ENCODE measurements at places on chromosomes 2 and 18.
A peak's percentile ranks its signal among the peaks of the same experiment; 100 is the strongest.

GRCh38 chr18:53152476-53152875 lies 812.5 kb downstream of the DCC start:
- DNase-seq = no peak

DNA sequence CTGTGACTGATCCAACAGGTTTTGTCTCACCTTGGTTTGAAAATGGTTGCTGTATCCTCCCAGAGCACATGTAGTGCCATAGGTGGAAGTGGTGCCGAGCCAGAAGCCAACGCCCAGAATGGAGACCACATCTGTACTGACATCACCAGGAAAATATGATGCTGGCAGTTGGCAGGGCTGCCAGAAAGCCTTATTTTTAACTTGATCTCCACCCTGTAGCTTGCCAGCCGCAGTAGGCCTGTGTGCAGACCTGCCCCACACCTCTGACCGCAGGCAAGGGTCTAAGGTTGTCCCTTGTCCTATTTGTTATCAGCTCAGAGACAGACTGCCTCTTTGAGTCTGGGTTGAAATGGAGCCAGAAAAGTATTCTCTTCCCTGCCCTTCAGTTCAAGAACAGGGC lies 123.5 kb upstream of the EML6 start:
- DNase-seq = peak; percentile 31

DNA sequence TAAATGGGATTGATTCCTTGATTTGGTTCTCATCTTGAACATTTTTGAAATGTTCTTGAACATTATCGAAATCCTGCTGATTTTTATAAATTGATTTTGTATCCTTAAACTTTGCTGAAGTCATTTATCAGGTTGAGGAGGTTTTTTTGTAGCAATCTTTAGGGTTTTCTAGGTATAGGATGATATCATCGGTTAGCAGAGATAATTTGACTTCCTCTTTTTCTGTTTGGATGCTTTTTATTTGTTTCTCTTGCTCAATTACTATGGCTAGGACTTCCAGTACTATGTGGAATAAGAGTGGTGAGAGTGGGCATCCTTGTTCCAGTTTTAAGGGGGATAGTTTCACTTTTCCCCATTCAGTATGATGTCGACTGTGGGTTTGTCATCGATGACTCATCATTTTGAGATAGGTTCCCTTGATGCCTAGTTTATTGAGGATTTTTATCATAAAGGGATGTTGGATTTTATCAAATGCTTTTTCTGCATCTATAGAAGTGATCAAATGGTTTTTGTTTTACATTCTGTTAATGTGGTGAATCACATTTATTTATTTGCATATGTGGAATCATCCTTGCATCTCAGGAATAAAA lies 201.5 kb upstream of the ZSWIM2 start:
- no peak for DNase-seq

DNA sequence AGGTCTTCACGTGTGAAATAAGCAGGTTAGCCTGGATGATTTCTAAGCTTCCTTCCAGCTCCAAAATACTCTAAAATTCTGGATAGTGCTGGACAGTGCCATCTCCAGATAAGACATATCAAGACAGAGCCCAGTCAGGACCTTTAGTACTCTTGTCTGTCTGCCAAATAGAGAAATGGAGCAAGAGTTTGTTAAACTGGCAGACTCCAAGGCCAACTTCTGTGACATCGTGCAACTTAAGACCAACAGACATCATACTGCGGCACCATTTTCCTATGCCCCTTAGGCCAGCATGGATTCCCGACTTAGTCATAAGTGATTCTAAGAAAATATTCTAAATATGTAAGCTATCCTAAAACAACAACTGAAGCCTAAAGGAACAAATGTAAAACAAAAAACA lies 118.6 kb downstream of the RBMS1 start:
- no peak for DNase-seq

GRCh38 chr2:121297217-121297830 lies 12.3 kb upstream of the TFCP2L1 start:
- no peak for DNase-seq

DNA sequence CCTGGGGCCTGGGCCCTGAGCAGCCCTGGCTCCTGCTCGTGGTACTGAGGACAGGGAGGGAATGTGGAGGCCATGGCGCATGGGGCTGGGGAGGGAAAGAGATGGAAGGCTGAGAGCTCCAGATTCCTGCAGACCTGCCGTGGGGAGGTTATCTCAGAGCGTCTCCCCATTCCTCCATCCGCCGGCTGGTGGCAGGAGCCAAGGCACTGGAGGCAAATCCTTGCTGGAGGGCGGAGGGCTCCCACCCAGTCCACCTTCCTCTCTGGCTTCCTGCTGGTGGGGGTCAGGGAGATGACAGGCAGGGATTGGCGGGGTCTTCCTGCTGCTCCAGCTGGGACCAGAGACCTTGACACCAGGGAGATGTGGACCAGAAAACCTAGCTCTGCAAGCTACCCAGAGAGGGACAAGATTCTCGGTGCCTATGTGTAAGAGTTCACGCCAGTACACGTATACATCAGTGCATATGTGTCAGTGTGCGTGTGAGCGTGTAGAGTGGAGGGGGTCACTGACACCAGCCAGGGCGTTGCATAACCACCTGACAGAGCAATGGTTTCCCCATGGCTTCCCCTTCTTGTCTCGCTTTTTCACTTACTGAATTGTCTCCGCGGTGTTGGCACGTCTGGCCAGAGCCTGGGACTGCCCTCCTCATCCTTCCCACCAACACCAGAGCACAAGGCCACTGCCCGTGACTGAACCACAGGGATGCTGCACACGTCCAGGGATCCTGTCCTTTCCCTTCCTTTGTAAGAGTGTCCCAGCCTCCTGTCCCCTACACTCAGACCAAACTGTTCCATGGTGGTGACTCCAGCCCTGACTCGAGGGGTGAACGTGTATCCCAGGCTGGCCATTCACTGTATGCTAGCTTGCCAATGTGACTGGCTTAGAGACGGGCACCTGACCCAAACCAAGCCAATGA lies 15.8 kb upstream of the SEMA4C start:
- DNase-seq = no peak

DNA sequence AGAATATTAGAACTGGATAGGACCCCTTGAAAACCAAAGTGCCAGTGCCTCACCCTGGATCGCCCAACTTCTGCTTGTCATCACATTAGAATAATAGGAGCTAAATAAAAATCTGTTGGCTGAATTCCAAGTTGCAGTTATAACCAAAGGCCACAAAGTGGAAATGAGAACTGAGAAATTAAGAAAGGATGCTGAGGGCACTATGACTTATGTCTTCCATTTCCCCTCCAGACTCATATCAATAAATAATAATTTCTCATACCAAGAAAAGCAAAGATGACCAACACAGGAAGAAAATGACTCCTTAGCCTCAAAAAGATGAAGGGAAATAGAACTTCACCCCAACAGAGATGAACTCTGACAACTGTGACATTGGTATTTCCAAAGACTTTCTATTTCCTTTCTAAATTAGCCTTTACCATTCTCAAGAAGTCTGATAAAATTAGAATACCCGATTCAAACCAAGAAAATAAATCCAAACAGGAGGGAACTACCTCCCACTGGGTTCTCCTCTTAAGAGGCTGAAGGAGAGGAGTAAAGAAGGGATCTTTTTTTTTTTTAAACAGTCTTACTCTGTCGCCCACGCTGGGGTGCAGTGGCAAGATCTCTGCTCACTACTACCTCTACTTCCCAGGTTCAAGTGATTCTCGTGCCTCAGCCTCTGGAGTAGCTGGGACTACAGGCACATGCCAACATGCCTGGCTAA lies 46.5 kb upstream of the EPG5 start:
- DNase-seq = no peak

DNA sequence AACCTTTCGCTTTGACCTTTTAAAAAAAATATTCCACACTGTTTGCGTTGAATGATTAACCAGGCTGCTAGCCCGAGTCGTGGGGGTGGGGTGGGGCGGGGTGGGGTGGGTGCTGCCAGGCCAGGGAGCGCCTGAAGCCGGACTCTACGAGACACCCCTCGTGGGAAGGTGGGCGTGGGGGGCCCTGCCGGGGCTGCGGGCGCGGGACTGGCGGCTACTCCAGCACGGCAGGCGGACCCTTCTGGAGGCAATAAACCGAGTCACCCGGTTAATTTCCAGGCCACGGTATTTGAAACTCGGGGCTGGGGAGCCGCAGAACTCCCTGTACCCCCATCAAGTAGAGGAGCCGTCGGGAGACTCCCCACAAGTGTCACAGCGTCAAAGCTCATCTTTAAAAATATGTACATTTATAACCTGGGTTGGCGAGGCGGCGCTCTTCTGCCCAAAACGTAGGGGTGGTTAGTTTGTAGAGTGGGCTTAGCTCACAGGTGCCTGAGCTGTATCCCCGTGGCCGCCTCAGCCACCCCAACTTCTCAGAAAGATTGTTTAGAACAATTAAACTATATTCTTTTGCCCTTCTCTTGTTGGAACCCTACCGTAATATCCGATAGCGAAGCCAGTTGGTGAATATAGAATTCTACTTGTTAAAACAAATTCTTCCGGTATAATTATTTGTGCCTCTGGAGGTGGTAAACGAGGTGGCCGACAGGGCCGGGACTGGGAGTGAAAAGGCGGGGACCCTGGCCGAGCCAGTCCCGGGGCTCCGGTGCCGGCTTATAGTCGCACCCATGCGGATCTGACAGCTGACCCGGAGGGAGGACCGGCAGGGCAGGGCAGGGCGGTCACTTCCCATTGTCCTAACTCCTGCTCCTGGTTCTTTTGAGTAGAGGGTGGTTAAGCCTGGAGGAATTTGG lies 1.4 kb downstream of the B3GNT2 start:
- DNase-seq = no peak

GRCh38 chr2:9166579-9167377 lies 39.8 kb upstream of the ASAP2 start:
- DNase-seq = no peak

- no peak for DNase-seq
These were observed 102.0 kb upstream of the DNMT3A start for GRCh38 chr2:25443766-25444165.

GRCh38 chr18:8084160-8084559 lies 517.0 kb downstream of the PTPRM start:
- no peak for DNase-seq

- no peak for DNase-seq
These were observed 219.4 kb upstream of the SMAD7 start for GRCh38 chr18:49170145-49170544.

DNA sequence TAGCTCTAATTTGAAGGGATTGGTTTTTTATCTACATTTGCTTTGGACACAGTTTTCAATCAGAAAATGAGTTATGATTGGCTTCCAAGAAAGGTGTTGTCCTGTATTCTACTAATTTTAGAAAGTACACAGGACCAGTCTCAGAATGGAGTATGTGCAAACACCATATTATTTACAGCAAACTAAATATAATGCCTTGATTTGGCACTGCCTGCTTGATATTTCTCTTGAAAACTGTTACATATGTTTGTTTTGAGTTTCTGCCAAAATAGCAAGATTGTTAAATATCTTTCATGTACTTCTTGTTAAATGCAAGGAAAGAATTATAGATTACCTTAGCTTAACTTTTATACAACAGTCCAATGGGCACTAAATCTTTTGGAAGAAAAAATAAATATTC lies 694.9 kb downstream of the KCNJ3 start:
- no peak for DNase-seq

- peak; percentile 28 for DNase-seq
These were observed 7.1 kb downstream of the CASP8 start for GRCh38 chr2:201267278-201268030.

DNA sequence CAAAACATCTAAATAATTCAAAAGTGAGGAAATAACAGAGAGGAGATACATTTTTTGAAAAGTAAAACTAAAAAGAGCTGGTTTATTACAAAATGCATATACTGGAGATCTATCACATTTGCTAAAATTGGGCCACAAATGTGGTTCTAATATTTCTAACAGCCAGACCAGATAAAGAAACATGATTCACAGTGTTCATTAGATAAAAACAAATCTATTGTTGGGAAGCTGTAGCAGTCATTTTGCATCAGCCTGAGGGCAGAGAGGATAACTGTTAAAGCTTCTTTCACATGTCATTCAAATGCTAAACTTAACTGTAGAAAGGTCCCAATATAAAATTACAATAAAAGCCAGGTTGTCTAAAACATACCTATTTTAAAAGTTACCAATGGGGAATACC lies 148.3 kb downstream of the GULP1 start:
- DNase-seq = no peak

DNA sequence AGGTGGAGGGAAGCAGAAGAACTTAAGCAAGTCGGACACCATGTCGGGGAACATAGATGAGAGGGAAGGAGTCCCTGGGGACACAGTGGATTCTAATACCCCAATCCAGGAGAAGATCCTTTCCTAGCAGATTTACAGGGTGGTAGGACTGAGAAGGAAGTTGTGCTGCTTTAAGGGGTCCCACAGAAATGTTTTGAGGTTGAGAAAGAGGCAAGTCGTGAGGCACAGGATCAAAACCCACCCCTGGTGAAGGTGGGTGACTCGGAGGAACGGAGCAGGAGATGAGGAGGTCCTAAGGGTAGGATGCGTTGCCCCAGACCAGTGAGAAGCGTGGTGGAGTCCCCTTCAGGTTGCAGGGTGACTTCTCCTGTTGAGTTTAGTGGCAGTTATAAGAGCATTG lies 32.7 kb downstream of the DCDC2C start:
- DNase-seq = no peak

DNA sequence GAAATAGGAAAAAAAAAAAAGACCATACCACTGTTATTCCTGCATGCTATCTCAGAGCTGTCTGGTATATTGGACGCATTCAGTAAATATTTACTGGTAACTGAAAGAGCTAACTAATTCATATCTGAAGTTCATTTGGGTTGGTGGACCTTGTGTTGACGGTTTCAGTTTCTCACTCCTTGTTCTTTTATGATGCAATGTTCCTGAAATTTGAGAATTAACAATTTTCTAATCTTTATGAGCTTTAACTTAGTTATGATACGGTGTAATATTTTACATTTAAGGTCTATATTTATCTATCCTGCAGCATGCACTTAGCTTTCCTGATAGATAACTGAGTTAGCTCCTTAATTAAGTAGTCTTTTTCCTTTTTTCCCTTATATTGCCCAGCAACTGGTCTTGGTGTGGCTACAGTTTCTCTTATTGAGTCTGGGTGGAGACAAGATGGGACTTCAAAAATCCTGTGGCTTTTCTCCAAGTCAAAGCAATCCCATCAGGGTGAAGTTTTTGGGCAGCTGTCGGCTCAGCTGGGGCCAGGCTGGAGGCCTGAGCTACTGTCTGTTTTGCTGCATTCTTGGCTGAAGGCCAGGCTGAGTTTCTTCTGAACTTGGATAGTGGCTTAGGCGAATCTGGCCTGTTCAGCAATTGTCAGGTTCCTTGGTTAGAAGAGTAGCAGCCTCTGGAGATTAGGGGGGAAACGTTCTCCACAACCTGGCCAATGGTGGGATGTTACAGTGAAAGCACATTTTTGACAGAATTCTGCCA lies 78.4 kb upstream of the MEX3C start:
- no peak for DNase-seq

GRCh38 chr2:197255543-197255942 lies 55.0 kb downstream of the ANKRD44 start:
- peak; percentile 48 for DNase-seq

- DNase-seq = no peak
These were observed 309.1 kb upstream of the CYRIA start for GRCh38 chr2:16974688-16975087.

GRCh38 chr2:234099266-234099665 lies 48.8 kb downstream of the SPP2 start:
- no peak for DNase-seq

DNA sequence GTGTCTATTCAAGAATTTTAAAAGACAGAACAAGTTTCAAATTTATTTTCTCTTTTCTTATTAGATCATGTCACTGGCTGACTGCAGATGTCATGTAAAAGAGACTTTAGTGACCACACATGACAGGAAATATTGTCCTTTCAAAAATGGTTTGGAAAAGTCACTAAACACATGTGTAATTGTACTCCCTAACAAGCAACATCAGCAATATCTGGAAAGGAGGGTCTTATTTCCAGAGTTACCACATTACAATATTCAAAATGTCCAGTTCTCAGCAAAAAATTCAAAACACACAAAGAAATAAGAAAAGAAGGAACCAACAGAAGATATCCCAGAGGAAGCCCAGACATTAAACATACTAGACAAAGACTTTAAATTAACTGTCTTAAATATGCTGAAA lies 197.1 kb downstream of the EN1 start:
- no peak for DNase-seq
